ENCODE measurements at places on chromosomes 11 and 22.

- no peak for DNase-seq
Measured at GRCh38 chr22:29695129-29695926, 24.5 kb upstream of the CABP7 start.

DNA sequence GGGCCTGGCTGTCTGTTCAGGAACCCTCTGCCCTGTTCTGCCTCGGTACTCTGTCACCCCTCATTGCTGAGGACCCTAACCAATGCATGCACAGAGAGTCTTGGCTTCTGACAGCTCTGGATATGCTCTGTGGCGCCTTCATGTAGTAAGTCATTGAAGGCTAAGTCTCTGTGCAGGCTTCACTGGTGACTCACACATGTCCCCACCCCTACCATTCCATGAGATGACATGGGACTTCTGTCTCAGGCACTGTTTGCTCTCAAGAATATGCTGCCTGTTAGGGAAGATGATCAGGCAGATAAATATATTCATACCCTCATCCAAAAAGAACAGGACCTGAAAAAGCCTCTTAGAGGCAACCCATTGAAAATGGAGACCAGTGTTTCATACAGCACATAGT, 43.6 kb upstream of the HORMAD2 start:
- DNase-seq: no peak

GRCh38 chr11:125447721-125448120, 48.3 kb downstream of the FEZ1 start:
- no peak for DNase-seq

DNA sequence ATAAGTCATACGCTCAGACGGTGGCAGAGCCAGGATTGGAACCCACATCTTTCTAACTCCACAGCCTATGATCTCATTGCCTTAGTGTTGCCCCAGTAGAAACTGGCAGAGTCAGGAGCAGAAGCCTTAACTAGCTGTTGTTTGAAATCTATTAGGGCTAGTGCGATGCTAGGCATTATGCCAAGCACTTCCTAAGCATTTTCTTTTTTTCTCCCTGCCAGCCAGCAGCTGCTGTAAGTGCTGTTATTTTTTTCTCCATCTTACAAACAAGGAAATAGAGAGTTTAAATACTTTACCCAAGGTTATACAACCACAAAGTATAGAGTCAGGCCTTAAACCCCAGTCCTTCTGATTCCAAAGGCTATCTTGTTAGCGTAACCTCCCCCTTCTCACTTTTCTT, 161.0 kb upstream of the SORL1-AS1 start:
- DNase-seq: no peak

DNA sequence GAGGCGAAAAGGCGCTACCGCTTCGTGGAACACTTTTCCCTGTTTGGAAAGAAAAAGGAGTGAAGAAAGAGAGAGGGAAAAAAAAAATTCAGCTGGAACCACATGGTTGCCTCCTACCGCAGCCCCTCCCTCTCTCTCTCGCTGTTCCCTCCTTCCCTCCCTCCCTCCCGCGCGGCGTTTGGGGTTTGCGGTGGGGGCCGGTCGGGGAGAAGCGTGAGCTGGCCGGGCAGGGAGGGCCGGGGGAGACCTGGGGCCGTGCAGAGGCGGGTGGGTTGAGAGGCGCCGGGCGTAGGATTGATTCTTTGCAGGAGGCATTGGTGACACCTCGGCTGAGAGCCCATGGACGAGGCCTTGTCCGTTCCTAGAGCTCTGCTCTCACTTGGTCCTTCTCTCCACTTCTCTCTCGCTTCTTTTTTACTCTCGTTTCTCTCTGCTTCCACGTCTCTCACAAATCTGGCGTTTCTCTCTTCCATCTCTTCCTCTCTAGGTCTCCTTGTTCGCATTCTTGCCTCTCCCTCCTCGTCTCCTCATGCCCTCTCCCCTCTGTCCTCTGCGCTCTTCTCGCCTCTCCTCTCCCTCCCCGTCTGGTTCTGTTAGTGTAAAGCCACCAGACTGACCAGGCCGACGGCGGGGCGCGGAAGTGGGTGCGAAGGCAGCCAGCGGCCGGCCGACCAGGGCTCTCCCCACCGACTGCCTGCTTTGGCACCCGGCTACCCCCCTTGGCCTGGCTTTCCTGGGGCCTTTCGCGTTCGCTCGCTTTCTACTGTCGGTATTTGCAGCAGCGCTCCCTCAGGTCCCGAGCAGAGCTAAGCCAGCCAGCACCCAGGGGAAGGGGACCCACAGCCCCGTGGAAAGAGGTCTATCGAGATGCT, at the start of gene CLMP:
Gene CLMP, minus strand, starts transcription at position 61 of the 872 bp plus-strand sequence. CDS start 308 bp downstream, outside the sequence.
- DNase-seq: no peak

GRCh38 chr11:43898574-43898973, 17.9 kb downstream of the ALKBH3 start:
- no peak for DNase-seq

GRCh38 chr22:27820896-27821866, 19.6 kb upstream of the MN1 start:
- DNase-seq: no peak

GRCh38 chr22:22507743-22508273, 734 bp downstream of the ZNF280B start:
- no peak for DNase-seq

DNA sequence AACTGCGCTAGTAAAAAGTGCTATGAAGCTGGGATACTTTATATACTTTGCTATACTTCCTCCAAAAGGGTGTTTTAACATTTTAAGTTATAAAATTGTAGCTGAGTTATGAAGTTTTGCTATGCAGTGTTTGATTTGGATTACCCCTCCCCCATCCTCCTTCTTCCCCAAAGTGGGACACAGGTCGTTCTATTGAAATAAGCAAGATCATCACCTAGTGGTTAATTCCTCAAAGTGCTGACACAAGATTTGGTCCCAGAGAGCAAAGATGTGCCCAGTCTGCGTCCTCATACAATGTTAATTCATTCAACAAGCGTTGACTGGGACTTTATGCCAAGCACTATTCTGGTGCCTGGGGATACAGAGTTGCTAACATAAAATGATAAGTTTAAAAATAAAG, 78.5 kb downstream of the SPON1 start:
- DNase-seq: no peak
